Esophagus mucosa (tissue), 1 donor: ENCODE measurements at places on chromosomes 7 and 10. TPM values are rescaled to one million over a fixed set of nuclear protein-coding genes. Genes with fewer than 3 reads are reported as not detected.
A peak's percentile ranks its signal among the peaks of the same experiment; 100 is the strongest.

- ATAC-seq, result no peak
These were observed 85.5 kb downstream of the JCAD start for GRCh38 chr10:29973921-29974320.

GRCh38 chr10:105148921-105149320 is 507.8 kb downstream of the SORCS3 start:
- ATAC-seq, result no peak

DNA sequence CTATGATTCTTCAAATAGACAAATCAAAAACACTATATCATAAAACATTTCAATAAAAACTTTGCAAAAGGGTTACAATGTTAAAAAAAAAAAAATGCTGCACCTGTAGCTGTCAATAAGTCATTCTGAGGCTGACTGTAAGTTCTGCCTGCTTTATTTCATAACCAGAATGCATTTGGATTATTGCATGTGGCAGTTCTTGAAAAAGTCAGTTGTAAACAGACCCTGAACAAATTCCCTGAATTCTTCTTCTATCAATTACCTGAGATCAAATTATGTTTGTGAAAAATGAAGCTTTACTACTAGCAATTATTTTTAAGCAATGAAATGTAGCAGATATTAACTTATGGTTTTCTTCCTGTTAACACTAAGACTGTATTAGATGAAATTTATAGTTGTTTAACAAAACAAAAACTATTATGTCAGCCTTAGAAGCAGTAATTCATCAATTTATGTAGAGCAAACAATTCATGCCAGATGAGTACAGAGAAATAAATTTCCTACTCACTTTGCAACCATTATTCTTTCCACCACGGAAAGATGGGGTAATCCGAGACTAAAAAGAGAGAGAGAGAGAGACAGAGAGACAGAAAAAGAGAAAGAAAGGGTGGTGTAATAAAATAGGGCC is 107.8 kb downstream of the SFMBT2 start:
- ATAC-seq, result no peak

DNA sequence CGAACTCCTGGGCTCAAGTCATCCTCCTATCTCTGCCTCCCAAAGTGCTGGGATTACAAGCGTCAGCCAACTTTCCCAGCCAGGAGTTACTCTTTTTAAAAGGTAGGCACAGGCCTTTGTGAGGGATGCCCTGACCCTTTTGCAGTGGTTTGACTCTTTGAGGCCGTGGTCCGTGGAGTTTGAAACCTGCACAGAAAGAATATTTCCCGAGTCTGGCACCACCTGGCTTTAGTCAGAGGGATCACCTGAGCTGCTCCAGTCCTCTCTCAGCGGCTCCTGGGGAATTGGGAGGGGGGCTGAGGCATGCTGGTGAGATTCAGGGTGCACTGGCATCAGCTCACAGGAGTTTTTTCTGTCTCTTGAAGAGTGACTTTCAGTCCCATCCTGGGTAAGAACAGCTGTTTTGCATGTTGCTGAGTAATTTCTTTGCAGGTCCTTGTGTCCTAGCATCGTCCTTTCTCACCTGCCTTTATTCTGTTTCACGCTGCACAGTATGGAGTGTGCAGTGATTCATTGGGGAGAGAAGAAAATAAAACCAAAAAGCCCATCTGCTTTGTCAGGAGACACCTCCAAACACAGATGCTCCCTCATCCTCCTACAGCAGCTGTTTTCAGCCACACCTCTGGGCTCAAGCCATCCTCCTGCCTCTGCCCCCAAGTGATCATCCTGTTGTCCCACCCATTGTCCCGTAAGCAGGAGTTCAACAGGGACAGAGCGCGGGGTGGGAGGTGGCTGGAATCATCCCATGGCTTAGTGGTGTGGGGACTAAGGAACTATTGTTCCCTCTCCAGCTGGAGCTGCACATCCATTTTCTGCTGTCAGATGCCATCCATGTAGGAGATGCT is 284.7 kb downstream of the CAMK1D start:
- no peak for ATAC-seq

GRCh38 chr10:8272794-8273425 is 218.4 kb downstream of the GATA3 start:
- no peak for ATAC-seq

DNA sequence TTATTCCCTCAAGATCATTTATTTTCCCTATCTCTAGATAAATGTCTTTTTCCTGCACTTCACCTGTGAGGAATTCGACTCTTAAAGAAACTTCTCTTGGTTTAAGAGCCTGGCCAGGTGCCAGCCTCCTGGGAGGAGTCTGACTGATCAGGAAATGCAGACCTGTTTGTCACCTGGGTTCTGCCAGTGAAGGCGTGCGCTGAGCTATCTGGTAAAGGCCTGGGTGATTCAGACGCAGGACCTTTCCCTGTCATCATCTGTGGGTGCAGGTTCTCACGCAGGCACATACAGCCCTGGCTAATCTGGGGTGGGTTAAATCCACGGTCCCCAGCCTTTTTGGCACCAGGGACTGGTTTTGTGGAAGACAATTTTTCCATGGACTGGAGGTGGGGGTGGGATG is 65.3 kb upstream of the AQP1 start:
- peak; percentile 92 for ATAC-seq

- no peak for ATAC-seq
These were observed 3.8 kb downstream of the MACC1 start for GRCh38 chr7:20213378-20213777.

DNA sequence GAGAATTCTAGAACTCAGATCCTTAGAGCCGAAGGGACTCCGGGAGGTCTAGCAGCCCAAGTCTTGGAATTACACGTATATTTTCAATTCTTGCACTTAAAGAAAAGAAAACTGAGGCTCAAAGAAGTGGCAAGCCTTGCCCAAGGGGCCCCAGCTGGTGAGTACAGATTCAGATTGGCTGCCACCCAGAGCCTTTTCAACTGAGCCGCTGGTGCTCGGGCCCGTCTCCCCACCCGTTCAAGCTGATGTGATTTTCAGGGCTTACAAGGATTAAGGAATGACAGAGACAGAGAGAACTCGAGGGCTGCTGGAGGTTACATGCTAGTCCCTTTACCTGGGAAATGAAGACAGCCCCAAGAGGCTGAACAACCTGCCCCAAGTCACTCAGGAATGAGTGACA is 117.8 kb downstream of the ABLIM1 start:
- no peak for ATAC-seq

DNA sequence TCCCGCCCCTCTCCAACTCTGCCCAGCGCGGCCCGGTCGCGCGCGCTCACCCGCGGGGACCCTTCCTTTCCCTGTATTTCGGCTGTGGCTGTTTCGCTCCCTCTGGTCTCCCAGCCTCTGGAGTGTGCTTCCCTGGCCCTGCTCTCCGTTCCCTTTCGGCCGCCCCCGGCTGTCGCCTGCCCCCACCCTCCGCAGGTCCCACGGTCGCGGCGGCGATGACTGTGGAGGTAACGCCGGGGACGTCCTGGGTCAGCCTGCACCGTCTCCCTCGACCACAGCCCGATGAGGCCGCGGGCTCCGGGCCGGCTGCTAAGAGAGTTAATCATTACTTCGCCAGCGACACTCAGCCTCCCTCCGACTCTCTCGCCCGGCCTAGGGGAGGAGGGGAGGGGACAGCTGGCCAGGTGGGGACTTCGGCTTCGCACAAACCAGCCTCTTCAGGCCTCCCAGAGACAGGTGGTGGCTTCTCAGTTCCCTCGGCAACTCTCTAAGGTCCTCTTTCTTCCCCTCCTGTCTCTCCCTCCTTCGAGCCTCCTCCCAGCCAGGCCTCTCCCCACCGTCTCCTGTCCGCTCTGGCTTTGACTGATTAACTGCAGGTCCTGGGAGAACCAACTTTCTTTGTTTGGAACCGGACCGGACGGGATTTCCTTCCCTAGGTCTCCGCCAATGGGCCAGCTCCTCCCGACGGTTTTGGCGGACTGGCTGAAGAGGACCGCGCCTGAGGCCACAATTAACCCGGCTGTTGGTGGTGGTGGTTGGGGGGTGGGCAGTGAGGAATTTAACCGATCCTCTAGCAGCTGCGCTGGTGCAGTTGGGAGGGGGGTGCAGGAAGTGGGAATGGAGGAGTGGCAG is 5.6 kb upstream of the PAX2 start:
- no peak for ATAC-seq

Gene INMT
- 1.5 TPM for total RNA-seq

Gene C10orf67
- 0.08 TPM for total RNA-seq

Gene C10orf62
- 0.16 TPM for total RNA-seq

Gene CTAGE8
- 1.8 TPM for total RNA-seq

Gene ATG9B
- 16.7 TPM for total RNA-seq
